ENCODE measurements at places on chromosomes 7 and 10.

- no peak for DNase-seq
Measured at GRCh38 chr10:36837416-36837815, 288.0 kb upstream of the ANKRD30A start.

GRCh38 chr10:121092720-121093095 lies 241.5 kb downstream of the WDR11 start:
- no peak for DNase-seq

DNA sequence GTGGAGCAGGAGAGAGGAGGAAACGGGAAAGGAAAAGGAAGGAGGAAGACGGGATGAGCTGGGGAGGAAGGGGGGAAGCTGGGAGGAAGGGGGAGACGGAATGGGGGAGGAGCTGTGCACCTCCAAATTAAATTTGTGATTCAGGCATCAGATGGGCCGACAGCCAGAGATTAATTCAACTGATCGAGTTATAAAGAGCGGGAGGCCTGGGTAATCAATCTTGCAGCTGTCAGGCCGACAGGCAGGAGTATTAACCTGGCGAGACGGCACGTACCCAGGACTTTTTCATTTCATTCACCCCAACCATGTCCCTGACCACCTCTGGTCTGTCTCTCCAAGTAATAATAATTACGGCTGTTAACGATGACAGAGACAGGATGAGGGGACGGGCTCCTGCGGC lies 26.2 kb downstream of the KAZALD1 start:
- no peak for DNase-seq

DNA sequence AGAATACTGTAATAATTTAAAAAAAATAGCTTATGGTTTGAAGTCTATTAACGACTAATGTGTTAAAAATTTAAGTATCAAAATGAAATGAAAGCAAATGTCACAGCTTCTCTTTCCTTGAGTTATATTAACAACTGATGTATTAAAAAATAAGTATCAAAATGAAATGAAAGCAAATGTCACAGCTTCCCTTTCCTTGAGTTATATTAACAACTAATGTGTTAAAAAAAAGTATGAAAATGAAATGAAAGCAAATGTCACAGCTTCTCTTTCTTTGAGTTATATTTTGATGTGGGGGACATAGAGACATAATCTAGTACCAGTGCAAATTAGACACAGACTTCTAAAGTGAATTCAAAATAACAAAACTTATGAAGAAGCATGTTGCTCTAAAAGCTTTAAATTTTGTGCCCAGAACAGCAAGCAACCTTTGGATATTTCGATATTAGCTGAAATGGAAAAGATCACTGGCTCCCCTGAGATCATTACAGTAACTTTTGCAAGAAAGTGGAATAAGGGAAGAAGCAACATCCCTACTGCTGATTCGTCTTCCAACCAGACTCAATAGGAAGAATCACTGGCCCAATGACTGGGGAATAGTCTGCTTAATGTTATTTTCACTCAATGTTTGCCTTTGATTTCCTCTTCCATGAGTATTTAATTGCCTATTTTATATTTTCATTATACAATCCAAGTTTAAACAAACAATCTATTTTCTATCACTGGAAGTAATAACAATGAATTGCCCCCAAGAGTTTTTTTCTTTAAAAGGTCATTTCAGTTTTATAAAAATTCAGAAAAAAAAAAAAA lies 8.0 kb downstream of the SKAP2 start:
- DNase-seq = no peak

DNA sequence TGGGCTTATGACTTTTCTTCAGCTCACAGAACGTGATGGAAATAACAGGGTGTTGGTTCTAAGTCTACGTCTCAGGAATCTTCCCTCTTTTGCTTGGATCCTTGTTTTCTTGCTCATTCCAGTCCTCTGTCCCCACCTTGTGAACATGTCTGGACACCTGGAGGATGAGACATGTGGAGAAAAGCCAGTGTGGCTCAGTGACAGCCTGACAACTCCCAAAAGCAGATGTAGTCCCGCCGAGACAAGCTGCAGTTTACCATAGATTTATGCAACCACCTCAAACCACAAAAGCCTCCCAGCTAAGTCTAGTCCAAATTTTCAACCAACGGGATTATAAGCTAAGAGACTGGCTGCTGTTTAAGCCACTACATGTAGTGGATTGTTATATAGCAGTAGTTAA lies 476.1 kb downstream of the SH2D4B start:
- DNase-seq = no peak

DNA sequence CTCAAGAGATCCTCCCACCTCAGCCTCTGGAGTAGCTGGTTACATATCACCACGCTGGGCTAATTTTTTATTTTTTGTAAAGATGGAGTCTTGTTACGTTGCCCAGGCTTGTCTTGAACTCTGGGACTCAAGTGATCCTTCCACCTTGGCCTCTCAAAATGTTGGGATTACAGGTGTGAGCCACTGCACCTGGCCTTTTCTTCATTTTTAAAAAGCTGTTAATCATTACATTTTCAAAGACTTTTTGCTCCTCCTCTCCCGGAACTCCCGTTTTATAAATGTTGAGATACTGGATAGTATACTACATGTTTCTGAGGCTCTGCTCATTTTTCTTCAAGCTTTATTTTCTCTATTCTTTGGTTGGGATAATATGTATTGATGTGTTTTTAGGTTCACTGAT lies 16.4 kb downstream of the AOAH start:
- DNase-seq = no peak

DNA sequence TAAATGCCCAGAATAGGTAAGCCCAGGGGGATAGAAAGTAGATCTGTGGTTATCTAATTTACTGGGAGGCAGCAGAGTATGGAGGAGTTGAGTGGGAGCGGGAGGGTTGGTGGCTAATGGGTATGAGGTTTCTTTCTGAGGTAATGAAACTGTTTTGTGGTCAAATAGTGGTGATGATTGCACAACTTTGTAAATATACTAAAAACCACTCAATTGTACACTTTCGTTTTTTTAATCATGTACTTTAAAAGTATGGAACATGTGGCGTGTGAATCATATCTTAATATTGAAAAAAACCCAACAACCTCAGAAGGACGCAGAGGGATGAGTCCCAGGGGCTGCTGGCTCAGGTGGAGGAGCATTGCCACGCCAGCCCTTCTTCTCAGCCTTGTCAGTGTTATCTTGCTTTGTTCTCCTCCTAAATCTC lies 118.1 kb downstream of the WDR11 start:
- DNase-seq = no peak

DNA sequence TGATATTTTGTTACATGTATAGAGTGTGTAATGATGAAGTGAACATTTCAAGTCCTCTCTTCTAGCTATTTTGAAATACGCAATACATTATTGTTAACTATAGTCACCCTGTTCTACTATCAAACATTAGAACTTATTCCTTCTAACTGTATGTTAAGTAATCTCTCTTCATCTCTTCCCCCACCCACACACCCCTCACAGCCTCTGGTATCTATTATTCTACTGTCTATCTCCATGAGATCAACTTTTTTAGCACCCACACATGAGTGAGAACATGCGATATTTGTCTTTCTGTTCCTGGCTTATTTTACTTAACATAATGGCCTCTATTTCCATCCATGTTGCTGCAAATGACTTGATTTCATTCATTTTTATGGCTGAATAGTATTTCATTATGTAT lies 57.7 kb upstream of the EGR2 start:
- no peak for DNase-seq

- DNase-seq = no peak
Measured at GRCh38 chr7:24836084-24836483, 78.8 kb upstream of the GSDME start.

GRCh38 chr10:20892011-20892585 lies 5.0 kb downstream of the NEBL start:
- DNase-seq = no peak

GRCh38 chr10:76086761-76087639 lies 655.6 kb downstream of the LRMDA start:
- DNase-seq = no peak

GRCh38 chr7:96861-97260 lies 95.5 kb upstream of the FAM20C start:
- peak; percentile 90 for DNase-seq

GRCh38 chr7:80505900-80506500 lies 5.9 kb downstream of the GNAT3 start:
- no peak for DNase-seq

GRCh38 chr7:157073949-157074624 lies 63.6 kb upstream of the MNX1 start:
- no peak for DNase-seq

GRCh38 chr10:107708981-107709380 lies 544.5 kb upstream of the SORCS1 start:
- DNase-seq = no peak

GRCh38 chr7:25405736-25406135 lies 177.4 kb upstream of the NPVF start:
- DNase-seq = no peak

DNA sequence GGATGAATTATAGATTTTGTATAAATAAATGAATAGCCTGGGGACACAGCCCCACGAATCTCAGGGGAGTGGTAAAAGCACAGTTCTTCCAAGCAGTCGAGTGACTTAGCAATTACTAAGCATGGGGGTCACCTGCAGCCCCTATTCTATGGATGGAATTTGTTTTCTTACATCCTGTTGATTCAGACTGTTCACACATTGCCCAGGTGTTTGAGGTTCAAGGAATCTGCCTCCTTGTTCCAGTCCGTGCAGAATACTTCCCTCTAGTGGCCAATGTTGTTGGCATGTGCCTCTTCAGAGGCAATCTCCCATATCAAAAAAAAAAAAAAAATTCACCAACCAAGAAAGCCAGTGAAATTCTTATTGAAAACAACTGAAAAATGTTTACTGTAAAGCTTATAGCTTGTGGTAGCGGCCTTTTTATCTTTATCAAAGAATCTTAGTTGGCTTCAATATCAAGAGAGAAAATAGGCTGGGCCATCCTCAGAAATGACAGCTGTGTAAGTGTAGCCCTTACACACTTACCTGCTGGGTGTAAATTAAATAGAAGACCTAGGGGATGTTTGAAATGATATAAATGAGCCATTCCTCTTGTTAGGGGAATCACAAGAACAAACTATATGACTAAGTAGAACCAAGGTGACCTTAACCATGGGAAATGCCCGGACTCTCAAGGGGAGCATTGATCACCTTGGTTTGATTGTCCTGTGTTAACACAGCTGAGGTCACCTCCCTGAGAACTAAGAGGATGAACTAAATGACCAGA lies 7.8 kb downstream of the LIPM start:
- peak; percentile 20 for DNase-seq

- DNase-seq = no peak
Measured at GRCh38 chr7:45888993-45889366, 692 bp downstream of the IGFBP1 start.

GRCh38 chr7:21256310-21256877 lies 171.5 kb upstream of the SP4 start:
- no peak for DNase-seq

GRCh38 chr7:128837521-128837921 lies 7.3 kb downstream of the FLNC start:
- no peak for DNase-seq

DNA sequence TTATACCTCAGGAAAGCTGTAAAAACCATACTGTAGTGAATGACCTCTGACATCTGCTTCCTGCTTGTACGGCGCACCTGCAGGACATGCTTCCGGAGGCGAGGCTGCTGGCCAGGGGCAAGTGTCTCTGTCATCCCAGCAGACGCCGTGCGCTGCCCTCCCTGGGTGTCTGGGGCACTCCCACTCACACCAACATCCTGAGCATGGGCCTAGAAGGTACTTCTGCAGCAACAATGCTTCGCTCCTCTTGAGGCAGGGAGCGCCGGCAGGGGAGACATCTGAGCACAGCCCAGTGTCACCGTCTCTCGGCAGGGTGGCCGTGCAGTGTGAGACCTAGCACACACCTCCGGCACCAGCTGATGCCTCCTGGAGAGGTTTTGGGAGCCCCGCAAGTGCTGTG lies 269.2 kb downstream of the MAD1L1 start:
- DNase-seq = no peak

GRCh38 chr10:11933577-11934223 lies 108.9 kb downstream of the UPF2 start:
- no peak for DNase-seq

- no peak for DNase-seq
Measured at GRCh38 chr10:43594944-43595589, 11.2 kb upstream of the ZNF485 start.

DNA sequence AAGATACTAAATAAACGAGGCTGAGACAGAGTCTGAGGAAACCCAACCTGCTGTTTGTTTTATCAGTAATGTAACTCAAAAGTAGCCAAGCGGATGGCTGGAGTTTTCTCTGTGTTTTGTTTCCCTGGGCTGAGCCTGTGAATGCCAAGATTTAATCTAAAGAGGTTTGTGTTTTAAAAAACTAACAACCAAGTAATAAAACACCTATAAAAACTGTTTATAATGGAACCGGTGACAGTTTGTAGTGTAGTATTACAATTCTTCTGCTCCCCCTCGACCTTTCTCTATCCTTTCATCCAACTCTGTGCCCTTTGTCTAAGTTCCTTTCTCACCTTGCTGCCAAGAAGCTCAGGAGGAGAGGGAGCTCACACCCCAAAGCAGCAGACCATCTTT lies 2.6 kb upstream of the KAT6B start:
- DNase-seq = no peak

- no peak for DNase-seq
Measured at GRCh38 chr7:115491744-115492380, 538.7 kb downstream of the TFEC start.

DNA sequence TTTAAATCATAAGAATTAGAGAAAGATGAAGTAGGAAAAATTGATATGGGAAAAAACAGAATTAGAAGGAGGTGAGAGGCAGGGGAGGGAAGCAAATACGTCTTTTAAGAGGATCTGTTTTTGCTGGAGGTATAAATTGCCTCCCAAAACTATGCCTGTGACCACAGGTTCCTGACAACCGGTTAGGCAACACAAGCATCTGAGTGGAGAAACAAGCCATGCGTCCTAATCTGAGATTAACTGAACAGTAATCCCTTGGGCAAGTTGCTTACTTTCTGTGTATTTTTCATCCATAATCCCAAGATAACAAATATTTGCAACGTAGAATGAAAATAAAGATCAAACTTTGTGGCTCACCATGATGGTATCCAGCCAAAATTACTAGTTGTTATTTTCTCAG lies 149.2 kb downstream of the C1GALT1 start:
- no peak for DNase-seq

- DNase-seq = no peak
Measured at GRCh38 chr10:52486840-52487611, 172.9 kb downstream of the DKK1 start.

GRCh38 chr10:65827359-65827758 lies 1098.5 kb upstream of the LRRTM3 start:
- DNase-seq = no peak

DNA sequence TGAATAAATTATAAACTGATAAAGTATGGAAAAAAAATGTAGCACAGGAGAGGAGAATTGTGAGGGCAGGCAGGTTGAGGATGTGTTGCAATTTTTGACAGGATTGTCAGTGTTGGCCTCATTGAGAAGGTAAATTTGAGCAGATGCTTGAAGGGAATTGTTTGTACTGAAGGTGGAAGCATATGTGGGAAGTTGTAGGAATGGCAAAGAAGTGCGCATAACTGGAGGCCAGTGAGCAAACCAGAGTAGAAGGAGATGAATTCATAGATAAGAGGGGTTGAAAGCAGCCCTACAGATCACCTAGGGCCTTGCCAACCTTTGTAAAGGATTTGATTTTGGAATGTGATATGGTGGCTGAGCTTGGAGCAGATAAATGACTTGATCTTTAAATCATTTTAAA lies 6.4 kb downstream of the DNAJB9 start:
- DNase-seq = no peak
